ENCODE measurements at places on chromosomes 4 and X. TPM values are rescaled to one million over a fixed set of nuclear protein-coding genes. Genes with fewer than 3 reads are reported as not detected.

DNA sequence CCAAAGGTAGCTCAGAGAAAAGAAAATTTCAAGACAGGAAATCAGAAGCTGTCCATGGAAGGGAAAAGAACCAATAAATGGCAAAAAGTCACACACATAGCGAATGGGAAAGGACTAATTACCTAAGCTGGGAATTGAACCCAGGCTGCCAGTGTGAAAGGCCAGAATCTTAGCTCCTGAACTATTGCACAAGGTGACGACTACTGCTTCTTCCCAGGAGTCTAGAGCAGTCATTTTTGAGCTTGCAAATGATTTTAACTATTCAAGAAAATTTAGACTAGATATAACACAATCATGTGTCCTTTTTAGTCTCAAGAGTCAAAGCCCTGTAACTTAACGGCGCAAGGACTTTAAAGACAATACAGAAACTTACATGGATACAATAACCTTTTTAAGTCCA is 34.1 kb upstream of the ZNF81 start:
- H3K36me3 ChIP-seq: no peaks in the 10 kb centered on the region
- H3K4me1 ChIP-seq: no peaks in the 10 kb centered on the region
- no peak for DNase-seq
- peaks cover 2% of the 10 kb centered on the region for H3K27me3 ChIP-seq
- no peak overlapping the region for H3K4me3 ChIP-seq

- peaks cover 14% of the 10 kb centered on the region for H3K4me1 ChIP-seq
- peak; percentile 50 for DNase-seq
- H3K27me3 ChIP-seq: no peaks in the 10 kb centered on the region
- no peak overlapping the region for H3K4me3 ChIP-seq
These were observed 26.0 kb downstream of the KIT start for GRCh38 chr4:54683616-54684346.

DNA sequence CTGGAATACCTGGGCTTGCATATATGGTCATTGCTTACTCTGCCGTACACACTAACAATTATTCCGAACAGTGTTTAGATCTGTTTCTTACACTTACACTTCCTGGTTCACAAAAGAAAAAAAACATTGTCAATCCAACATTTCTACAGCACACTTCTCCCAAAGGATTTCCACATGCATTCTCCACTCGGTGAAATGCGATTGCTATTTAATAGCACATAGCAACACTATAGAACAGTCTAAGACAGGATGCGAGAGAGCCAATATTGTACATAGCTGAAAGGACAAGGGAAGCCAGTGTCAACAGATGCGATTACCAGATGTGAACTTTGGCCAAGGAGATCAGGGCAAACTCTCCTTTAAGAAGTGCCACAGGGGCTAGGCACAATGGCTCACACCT is 220.7 kb upstream of the GPC4 start:
- H3K27me3 ChIP-seq: no peaks in the 10 kb centered on the region
- no peak overlapping the region for H3K4me3 ChIP-seq
- no peaks in the 10 kb centered on the region for H3K4me1 ChIP-seq
- H3K36me3 ChIP-seq: no peaks in the 10 kb centered on the region

GRCh38 chrX:40086569-40087335 is 11.0 kb downstream of the BCOR start:
- H3K4me3 ChIP-seq: no peak overlapping the region
- no peak overlapping the region for H3K27ac ChIP-seq
- peaks cover 3% of the 10 kb centered on the region for H3K36me3 ChIP-seq

GRCh38 chrX:120690344-120690743 is 60.5 kb upstream of the C1GALT1C1 start:
- DNase-seq: no peak
- no peak overlapping the region for H3K4me3 ChIP-seq
- peaks cover 1% of the 10 kb centered on the region for H3K4me1 ChIP-seq

GRCh38 chr4:121554382-121554781 is 142.4 kb downstream of the ANXA5 start:
- H3K4me3 ChIP-seq: no peak overlapping the region
- no peaks in the 10 kb centered on the region for H3K4me1 ChIP-seq
- H3K36me3 ChIP-seq: no peaks in the 10 kb centered on the region
- peaks cover 47% of the 10 kb centered on the region for H3K27me3 ChIP-seq

DNA sequence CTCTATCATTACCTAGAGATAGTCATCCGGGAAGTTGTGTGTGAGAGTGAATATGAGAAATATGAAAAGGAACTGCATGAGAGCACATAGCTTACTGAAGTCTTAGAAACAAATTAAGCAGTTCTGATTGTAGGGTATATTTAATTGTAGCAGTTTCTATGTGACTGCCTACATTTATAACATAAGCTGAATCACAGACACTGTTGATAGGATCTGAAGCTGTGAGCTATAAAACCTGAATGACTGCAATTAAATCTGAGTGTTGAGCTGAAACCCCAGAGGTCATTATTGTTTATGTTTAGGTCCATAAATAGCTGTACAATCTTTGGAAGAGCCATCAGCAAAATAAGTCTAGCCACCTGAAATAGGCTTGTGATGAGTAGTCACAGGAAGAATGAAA is 210.1 kb upstream of the CXCL13 start:
- H3K4me3 ChIP-seq: no peak overlapping the region

The CCKAR gene
- total RNA-seq: not detected

The PABPC4L gene
- total RNA-seq: not detected

The CYTL1 gene
- total RNA-seq: not detected

The CPXCR1 gene
- total RNA-seq: not detected

The HTRA3 gene
- not detected for total RNA-seq

Measured in activated CD8-positive, alpha-beta memory T cell treated with anti-CD3 and anti-CD28 coated beads, Interleukin-2, amount 10 ng/mL, durations not matched to agents 7 days and 5 days (primary cell).